ENCODE measurements at places on chromosomes 1 and 21.

GRCh38 chr1:22500058-22500457 lies 48.4 kb downstream of the ZBTB40 start:
- no peak for DNase-seq

DNA sequence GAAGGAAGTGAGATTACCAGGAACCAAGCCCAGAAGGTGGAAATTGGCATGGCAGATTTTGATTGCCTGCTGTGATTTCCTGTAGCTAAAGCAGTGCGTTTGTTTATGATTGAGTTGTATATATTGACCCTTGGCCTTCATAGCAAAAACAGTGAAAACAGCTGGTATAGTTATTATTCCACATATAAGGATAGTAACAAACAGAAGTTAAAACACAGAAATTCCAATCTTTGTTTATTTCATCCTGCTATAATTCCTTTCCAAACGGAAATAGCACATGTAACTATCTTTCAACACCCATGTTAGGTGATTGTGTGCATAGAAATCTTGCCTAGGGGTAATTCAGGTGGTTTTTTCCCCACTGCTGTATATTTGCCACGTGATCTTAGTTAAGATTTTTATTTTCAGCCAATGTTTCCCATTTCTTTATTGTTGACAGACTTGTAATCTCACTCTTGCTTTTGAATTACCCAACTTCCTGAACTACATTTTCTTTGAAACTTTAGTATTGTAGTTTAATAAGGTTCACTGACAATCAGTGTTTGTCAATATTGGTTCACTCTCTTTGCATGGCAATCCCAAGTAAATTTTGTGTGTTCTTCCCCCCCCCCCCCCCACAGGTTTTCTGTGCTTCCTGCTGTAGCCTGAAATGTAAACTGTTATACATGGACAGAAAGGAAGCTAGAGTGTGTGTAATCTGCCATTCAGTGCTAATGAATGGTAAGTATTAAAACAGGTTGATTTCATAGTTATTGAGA lies 102.7 kb downstream of the CC2D1B start:
- DNase-seq, result no peak

DNA sequence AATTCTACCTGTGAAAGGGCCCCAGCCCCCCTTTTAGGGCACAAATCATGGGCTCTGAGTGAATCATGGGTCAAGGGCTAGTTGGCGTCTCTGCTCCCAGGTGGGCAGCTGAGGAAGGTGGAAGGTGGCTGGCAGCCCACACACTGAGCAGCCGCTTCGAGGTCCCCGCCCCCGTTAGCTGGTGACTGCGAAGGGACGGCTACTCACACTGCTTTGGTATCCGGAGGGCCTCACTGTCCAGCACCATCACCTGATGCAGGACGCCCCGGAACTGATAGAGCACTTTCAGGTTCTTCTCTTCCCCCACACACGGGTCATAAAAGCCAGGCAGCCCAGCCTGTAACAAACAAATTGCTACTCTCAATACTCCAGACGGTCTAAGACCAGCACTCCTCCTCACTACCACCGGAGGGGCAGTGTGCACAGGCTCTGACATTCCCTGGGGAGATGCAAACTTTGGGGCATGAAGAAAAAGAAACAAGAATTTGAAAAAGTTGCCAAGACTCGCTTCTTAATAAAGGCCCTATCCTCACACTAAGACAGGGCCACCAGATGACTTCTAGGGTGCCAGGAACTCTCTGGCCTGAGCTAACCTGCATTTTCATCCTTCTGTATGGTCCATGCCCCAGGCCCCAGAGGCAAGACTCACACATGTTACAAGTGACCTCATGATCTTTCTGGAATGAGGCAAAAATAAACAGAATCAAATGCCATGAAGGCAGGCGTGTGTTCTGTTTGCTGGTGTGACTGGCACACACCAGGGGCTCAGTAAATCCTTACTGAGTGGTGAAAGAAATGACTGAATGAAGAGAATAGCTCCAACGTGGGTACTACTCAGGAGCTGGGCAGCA lies 11.5 kb downstream of the THAP3 start:
- DNase-seq, result no peak

- peak; percentile 62 for DNase-seq
Measured at GRCh38 chr1:76390456-76390855, 315.9 kb downstream of the ST6GALNAC3 start.

DNA sequence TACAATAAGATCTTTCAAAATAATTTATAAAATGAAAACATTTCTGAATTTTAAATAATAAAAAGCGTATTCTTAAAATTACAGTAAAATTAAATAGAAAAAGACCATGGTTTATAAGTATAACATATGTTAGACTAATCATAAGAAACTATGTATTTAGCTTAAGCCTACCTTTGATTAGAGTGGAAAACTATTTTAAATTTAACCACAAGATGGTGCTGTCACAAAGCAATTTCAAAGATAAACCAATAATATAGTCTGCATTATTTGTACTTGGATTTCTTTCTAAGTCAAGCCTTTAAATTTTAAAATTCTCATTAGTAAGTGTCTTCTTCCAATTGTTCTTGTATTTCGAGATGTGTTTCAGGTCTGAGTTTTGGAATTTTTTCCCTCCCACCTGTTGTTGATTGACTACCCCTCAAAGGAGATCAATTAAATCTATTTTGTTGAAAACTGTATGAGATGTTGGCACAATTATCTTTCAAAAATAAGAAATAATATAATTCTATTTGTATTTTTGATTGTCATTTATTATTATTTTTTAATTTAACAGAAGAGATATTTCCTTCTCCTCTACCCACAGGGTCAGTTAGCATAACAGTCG lies 459.8 kb downstream of the KCNT2 start:
- DNase-seq, result peak; percentile 12

DNA sequence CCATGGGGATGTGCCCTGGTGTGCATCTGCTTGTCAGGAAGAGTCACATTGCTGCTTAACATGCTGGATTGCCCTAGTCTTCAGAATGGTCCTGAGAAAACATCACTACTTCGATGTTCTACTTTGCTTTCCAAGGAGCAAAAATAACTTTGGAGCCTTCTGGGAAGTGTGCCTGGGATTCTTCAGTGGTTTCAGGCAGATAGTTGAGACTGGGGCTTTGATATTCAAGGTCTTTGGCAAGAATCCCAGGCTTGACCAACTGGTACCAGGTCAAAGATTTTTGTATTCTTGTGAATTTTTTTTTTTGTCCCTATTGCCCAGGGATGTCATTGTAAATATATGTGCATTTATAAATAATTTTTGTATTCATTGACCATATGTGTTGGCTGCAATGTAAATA lies 51.4 kb downstream of the LRIG2 start:
- no peak for DNase-seq
